HCT116 (cell line): ENCODE measurements at places on chromosomes 6 and 20. TPM values are rescaled to one million over a fixed set of nuclear protein-coding genes. Genes with fewer than 3 reads are reported as not detected.

- no peaks in the 10 kb centered on the region for H3K36me3 ChIP-seq
- no peak for DNase-seq
- H3K27me3 ChIP-seq, result no peaks in the 10 kb centered on the region
- H3K27ac ChIP-seq, result no peak overlapping the region
These were observed 157.7 kb downstream of the GJA1 start for GRCh38 chr6:121593011-121593641.

GRCh38 chr20:1534526-1534925 lies 23.0 kb downstream of the SIRPD start:
- no peak for DNase-seq
- no peaks in the 10 kb centered on the region for H3K27me3 ChIP-seq
- no peaks in the 10 kb centered on the region for H3K4me1 ChIP-seq

- no peaks in the 10 kb centered on the region for H3K27me3 ChIP-seq
- H3K4me3 ChIP-seq, result no peak overlapping the region
- no peaks in the 10 kb centered on the region for H3K36me3 ChIP-seq
These were observed 24.2 kb downstream of the MDGA1 start for GRCh38 chr6:37673436-37673835.

Gene CDKAL1
- 14.9 TPM for total RNA-seq

GRCh38 chr6:156917213-156917612 lies 140.0 kb downstream of the ARID1B start:
- H3K27me3 ChIP-seq, result no peaks in the 10 kb centered on the region
- DNase-seq, result no peak
- H3K36me3 ChIP-seq, result no peaks in the 10 kb centered on the region
- H3K27ac ChIP-seq, result no peak overlapping the region
- H3K4me1 ChIP-seq, result peaks cover 6% of the 10 kb centered on the region

GRCh38 chr20:24840121-24840713 lies 108.9 kb upstream of the CST7 start:
- H3K36me3 ChIP-seq, result no peaks in the 10 kb centered on the region
- no peak overlapping the region for H3K4me3 ChIP-seq
- H3K27ac ChIP-seq, result no peak overlapping the region
- H3K27me3 ChIP-seq, result peaks cover 43% of the 10 kb centered on the region
- DNase-seq, result no peak

- H3K27me3 ChIP-seq, result no peaks in the 10 kb centered on the region
- H3K4me3 ChIP-seq, result no peak overlapping the region
- H3K27ac ChIP-seq, result no peak overlapping the region
These were observed 41.2 kb downstream of the EIF2S2 start for GRCh38 chr20:34070859-34071258.

GRCh38 chr6:5595184-5595583 lies 333.9 kb downstream of the FARS2 start:
- no peak overlapping the region for H3K27ac ChIP-seq
- no peak for DNase-seq
- no peaks in the 10 kb centered on the region for H3K4me1 ChIP-seq
- H3K36me3 ChIP-seq, result no peaks in the 10 kb centered on the region
- no peaks in the 10 kb centered on the region for H3K27me3 ChIP-seq

- peaks cover 11% of the 10 kb centered on the region; the same call in 1 of the 2 replicates for H3K4me1 ChIP-seq
- no peak within 1 kb of the TSS for H3K27ac ChIP-seq
- H3K36me3 ChIP-seq, result no peaks in the 10 kb centered on the region
- DNase-seq, result no peak
- no peaks in the 10 kb centered on the region for H3K27me3 ChIP-seq
These were observed at the start of gene SLA2 for GRCh38 chr20:36645998-36646397. Gene SLA2, minus strand, starts transcription at chr20:36646196. Its CDS starts 4,861 bp downstream, at chr20:36641335.

DNA sequence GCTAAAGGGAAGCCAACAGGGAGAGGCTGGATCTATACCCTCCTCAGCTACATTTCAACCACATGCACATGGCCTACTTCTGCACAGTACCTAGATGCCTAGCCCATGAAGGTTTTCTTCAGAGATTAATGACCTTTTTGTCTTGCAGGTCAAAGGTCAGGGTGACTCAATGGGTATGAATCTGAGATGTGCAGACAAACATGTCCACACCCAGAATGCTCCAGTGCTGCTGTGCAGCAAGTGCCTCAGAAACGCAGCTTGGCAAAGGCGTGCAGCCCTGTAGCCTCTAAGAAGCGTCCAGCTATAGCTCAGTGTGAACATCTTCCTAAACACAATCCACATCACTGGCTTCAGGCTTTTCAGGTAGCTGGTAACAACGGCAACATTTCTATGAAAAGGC lies 24.4 kb downstream of the MAP1LC3A start:
- H3K36me3 ChIP-seq, result no peaks in the 10 kb centered on the region
- H3K4me3 ChIP-seq, result no peak overlapping the region
- no peak overlapping the region for H3K27ac ChIP-seq
- peaks cover 31% of the 10 kb centered on the region for H3K4me1 ChIP-seq
- DNase-seq, result no peak
- no peaks in the 10 kb centered on the region for H3K27me3 ChIP-seq

Gene EBF4
- 11.4 TPM for total RNA-seq

DNA sequence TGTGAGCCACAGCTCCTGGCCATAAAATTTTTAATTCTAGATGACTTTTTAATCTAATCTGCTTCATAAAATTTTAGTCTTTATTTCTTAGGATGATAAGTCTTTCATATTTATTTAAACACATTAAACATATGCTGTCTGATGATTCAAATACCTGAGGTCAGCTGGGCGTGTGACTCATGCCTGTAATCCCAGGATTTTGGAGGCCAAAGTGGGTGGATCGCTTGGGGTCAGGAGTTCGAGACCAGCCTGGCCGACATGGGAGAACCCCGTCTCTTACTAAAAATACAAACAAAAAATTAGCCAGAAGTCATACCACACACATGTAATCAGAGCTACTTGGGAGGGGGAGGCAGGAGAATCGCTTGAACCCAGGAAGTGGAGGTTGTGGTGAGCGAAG lies 53.1 kb downstream of the RBM24 start:
- H3K27me3 ChIP-seq, result no peaks in the 10 kb centered on the region
- DNase-seq, result no peak
- peaks cover 10% of the 10 kb centered on the region for H3K4me1 ChIP-seq
- H3K4me3 ChIP-seq, result no peak overlapping the region
- H3K27ac ChIP-seq, result no peak overlapping the region

Gene RIMS4
- total RNA-seq, result 0.05 TPM

DNA sequence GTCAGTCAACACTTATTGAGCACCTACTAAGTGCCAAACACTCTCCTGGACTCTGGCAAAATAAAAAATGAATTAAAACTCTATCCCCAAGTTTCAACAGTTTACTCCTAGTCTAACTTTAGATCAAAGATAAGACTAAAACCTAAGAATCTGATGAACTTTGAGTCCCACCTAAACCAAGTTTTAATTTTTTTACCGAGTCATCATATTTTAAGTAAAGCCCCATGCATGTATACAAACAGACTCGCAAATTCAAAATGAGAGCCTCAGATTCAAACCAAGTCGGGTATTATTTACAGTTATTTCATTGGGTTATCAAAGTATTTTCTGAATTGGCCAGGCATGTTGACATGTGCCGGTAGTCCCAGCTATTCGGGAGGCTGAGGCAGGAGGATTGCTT lies 28.2 kb downstream of the BNIP5 start:
- H3K27ac ChIP-seq, result no peak overlapping the region
- no peaks in the 10 kb centered on the region for H3K36me3 ChIP-seq
- H3K4me1 ChIP-seq, result no peaks in the 10 kb centered on the region
- DNase-seq, result no peak

Gene CST5
- total RNA-seq, result not detected

DNA sequence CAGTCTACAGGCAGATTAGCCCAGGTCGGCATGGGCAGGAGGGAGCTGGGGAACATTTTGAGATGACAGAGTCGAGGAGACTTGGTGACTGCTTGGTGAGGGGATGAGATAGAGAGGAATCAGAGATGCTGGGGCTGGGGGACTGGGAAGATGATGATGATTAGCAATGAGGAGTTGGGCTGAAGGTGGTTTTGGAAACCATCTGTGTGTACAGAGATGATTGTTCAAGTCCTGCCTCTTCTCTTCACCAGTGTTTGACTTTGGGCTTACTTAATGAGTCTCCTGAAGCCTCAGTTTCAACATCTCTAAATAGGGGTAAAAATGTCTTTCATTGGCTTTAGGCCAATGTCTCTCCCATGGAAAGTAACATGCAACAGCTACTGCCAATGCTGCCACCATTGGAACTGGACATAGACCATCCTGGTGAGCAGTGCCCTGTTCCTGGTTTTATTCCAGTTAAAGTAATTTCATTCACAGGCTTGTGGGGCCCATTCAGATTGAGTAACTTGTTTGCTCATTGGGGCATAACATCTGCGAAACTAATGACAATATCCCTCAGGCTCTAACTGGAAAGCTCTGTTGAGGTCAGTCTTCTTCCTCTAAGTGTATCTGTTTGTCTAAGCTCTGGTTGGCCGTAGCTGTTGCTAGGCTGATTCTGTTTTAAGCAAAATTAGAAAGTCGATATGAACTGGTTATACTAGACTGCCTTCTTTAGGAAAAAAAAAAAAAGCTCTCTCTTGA lies 99.1 kb downstream of the ARMC2 start:
- H3K27ac ChIP-seq, result no peak overlapping the region
- H3K4me1 ChIP-seq, result no peaks in the 10 kb centered on the region
- DNase-seq, result no peak
- H3K27me3 ChIP-seq, result no peaks in the 10 kb centered on the region

- no peaks in the 10 kb centered on the region for H3K27me3 ChIP-seq
- DNase-seq, result no peak
- H3K36me3 ChIP-seq, result no peaks in the 10 kb centered on the region
These were observed 502.0 kb downstream of the QKI start for GRCh38 chr6:163916315-163917081.

- H3K36me3 ChIP-seq, result no peaks in the 10 kb centered on the region
- H3K4me3 ChIP-seq, result no peak overlapping the region
- H3K4me1 ChIP-seq, result no peaks in the 10 kb centered on the region
- H3K27ac ChIP-seq, result no peak overlapping the region
These were observed 299.3 kb downstream of the CDH4 start for GRCh38 chr20:61551401-61551800.

Gene NKAIN2
- total RNA-seq, result not detected

Gene MCCD1
- not detected for total RNA-seq

DNA sequence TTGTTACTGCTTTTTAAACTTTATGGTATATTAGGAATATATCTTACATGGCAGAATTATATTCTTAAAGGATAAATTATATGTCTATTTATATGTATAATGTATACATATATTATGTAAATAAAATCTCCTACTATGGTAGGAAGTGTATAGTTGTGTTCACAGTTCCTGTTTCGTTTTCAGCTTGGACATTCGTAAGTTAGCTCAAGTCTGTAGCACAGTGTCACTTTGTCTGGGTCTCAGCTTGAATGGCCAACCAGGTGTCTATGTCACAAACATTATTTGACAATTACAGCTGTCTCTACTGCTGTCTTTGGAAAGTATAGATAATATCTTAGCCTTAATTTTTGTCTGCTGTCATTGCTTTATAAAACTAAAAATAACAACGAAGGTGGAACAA lies 303.9 kb downstream of the CDKAL1 start:
- H3K27ac ChIP-seq, result no peak overlapping the region
- DNase-seq, result no peak
- H3K4me1 ChIP-seq, result peaks cover 3% of the 10 kb centered on the region; the same call in 1 of the 2 replicates
- no peaks in the 10 kb centered on the region for H3K36me3 ChIP-seq
- no peaks in the 10 kb centered on the region for H3K27me3 ChIP-seq
- H3K4me3 ChIP-seq, result no peak overlapping the region

DNA sequence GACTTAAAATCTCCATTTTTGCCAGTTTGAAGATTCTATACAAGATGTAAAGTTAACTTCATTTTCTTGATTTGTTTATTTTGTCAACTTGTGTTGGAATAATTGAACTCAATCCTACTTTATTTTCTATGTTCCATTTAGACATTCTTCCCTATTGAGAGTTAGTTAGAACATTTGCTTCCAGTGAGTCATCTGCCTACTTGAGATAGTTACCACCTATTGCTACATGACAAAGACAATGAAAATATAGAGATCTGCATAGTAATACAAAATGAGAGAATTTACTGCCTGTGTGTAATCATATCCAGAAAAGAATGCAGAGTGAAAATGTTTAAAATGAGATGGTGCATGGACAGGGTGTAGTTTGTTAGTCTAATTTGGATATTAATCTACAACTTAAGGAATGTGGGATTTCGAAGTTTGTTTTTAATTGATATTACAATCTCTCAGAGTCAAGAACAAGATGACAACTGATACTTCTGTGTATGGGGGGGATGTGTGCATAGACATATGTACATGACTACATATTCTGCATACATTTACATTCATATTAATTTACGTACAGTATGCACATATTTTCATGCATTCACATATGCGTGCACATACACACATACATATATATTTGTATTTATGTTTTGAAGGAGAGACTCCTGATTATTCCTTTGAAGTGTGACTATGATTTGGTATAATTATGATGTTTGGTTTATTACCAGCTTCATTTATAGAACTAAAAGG lies 420.1 kb downstream of the NKAIN2 start:
- H3K27me3 ChIP-seq, result 0 out of 2 replicates have a peak, but pooled peaks cover 5% of the 10 kb centered on the region
- no peak overlapping the region for H3K4me3 ChIP-seq
- H3K27ac ChIP-seq, result no peak overlapping the region
- DNase-seq, result no peak
- H3K36me3 ChIP-seq, result no peaks in the 10 kb centered on the region
- no peaks in the 10 kb centered on the region for H3K4me1 ChIP-seq

- H3K36me3 ChIP-seq, result no peaks in the 10 kb centered on the region
- no peak for DNase-seq
- H3K4me3 ChIP-seq, result no peak overlapping the region
- no peak overlapping the region for H3K27ac ChIP-seq
These were observed 203.0 kb downstream of the ZDHHC14 start for GRCh38 chr6:157584036-157584435.

Gene FRMD1
- total RNA-seq, result not detected

- no peaks in the 10 kb centered on the region for H3K27me3 ChIP-seq
- H3K36me3 ChIP-seq, result no peaks in the 10 kb centered on the region
- H3K4me1 ChIP-seq, result no peaks in the 10 kb centered on the region
- H3K4me3 ChIP-seq, result no peak overlapping the region
- no peak overlapping the region for H3K27ac ChIP-seq
These were observed 29.4 kb downstream of the ZNF292 start for GRCh38 chr6:87184762-87185250.

Gene FERMT1
- total RNA-seq, result 34.9 TPM

DNA sequence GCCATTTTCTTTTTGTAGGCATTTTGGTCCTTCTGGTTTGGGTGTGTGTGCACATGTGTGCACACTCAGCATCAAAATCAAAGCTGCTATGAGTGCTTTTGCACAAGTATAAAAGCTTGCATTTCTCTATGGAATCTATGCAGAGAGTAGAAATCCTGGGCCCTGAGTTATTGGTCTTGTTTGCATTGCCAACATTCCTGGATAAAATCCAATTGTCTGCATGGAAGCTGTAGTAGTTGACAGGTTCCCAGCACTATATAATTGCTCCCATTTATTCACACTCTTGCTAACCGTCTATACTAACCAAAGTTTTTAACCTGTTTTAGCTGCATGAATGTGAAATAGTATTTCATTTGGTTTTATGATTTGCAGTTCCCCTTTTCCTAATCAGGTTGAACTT lies 277.0 kb downstream of the FOXA2 start:
- H3K36me3 ChIP-seq, result no peaks in the 10 kb centered on the region
- DNase-seq, result no peak
- H3K4me3 ChIP-seq, result no peak overlapping the region
- H3K27ac ChIP-seq, result no peak overlapping the region
- H3K27me3 ChIP-seq, result peaks cover 31% of the 10 kb centered on the region

Gene TSPO2
- not detected for total RNA-seq

DNA sequence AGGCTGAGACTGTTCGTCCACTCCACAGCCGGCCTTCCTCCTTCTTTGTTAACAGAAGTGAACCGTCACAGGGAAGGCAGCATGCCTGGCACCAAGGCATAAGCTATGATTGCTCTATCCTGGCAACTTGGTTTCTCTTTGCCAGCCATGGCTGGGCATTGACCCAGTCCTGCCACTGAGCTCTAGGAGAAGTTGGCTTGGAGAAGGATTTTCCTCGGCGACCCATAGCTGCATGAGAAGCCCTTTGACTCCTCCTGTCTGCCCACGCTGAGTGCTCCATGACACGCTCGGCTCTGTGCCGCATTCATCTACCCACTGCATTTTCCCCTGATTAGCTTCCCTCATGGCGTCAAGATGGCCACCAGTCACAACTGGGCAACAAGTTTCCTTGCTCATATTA lies 111.8 kb upstream of the EXOC2 start:
- no peaks in the 10 kb centered on the region for H3K36me3 ChIP-seq
- no peak for DNase-seq
